ENCODE measurements at places on chromosomes 7 and 10.

DNA sequence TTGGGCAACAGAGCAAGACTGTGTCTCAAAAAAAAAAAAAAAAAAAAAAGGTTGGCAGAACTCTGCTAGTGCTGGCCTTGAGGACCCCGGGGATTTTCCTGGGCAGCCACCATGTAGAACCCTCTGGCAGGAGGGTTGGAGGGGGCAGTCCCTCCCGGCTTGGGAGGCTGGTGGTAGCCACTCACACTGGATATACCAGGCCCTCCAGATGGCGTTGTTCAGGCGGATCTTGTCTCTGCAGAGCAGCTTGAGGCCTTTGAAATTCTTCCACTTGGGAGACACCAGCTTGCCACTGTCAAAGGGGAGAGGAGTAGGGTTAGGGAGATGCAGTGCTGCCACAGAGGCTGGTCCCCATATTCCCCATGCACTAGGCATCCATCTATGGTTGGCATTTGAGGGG lies 8.4 kb downstream of the MLXIPL start:
- DNase-seq = no peak

- DNase-seq = no peak
Measured at GRCh38 chr7:124255041-124255655, 222.3 kb upstream of the TMEM229A start.

- no peak for DNase-seq
Measured at GRCh38 chr10:69506834-69507713, 55.8 kb downstream of the TSPAN15 start.

DNA sequence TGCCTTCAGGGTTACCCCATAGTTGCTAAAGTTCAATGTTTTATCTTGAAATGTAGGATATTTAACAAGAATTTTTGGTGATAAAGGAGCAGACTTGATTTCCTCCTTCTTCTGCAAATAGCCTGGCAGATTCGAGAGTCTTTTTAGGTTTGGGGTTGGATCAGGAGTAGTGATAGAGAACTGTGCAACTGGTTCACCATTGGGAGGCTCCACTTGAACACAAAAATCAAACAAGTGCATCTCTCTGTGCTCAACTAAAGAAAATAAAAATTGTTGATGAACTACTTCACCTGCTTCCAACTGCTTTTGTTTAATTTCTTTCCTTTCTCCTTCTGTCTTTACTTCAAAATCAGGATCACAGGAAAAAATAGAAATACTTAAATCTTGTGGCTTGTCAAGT lies 58.5 kb downstream of the MACC1 start:
- DNase-seq = no peak

GRCh38 chr7:130048906-130049305 lies 2.3 kb downstream of the ZC3HC1 start:
- DNase-seq = no peak

DNA sequence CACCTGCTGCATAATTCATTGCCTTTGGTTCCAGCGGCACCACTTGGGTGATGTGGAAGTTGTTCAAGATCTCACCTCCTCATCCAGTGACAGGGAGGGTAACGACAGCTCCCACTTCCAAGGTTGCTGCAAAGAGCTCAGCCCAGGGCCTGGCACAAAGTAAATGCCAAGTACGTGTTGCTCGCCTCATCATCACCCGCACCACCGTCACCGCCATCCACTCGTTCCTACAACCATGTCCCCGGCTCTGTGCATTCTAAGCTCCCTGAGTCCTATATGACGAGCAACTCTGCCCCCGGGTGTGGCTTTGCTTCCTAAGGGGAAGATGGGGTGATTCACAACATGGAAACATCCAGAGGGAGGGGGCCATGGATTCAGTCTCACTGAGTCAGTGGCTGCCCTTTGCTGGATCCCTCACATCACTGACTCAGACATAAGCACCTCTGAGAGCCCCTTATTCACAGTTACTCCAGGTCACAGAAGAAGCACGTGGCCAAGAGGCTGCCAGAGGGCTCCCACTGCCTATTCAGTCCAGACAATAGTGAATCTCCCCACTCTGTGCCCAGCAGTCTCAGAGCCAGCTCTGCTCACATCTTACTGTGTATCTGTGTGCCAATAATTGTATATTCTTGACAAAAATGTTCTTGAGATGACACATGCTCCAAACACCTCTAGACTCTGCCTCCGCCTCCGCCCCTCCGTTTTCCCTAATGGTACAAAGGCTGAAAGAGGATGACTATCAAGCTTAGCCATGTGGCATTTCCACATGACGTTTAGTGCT lies 159.1 kb downstream of the GFRA1 start:
- DNase-seq = peak; percentile 34

- DNase-seq = no peak
Measured at GRCh38 chr10:91864099-91864498, 45.2 kb downstream of the FGFBP3 start.

GRCh38 chr7:86644282-86645224 lies 844 bp downstream of the GRM3 start:
- DNase-seq = no peak

DNA sequence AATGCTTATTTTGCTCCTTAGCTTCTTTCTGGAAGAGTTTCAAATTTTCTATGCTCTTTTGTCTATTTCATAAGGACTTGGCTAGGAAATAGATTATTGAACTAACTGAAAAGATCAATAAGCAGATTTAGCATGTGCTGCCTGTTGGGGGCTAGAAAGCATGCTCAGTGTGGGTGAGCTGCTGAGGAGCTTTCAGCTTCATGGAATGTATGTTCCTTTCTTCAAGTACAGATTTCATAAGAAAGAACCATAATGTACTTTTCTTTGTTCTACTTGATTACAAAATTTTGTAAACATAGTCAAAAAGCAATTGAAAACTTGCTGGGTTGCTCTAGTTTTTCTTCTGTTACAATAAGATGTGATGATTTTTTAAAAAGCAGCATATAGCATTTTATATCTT lies 73.8 kb downstream of the TAF3 start:
- no peak for DNase-seq

GRCh38 chr10:49257154-49257553 lies 41.8 kb upstream of the C10orf71 start:
- no peak for DNase-seq

DNA sequence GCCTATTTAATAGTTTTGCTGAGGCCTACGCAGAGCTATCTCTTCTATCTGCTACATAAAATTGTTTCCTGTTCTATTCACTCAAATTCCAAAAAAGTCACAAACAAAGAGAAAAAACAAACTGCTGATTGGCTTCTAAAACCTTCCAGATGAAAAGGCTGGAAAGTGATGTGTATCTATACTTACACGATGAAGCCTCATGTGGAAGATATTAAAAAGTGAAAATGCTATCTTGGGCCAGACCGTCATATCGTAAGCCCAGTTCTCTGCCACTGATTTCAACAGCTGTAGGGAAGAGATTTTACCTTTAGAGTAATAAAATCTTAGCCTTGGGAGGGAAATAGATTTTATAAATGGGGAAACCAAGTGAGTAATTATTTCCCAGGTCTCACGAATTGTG lies 394.8 kb downstream of the KIF20B start:
- DNase-seq = no peak

GRCh38 chr10:33966946-33967345 lies 632.5 kb upstream of the NRP1 start:
- no peak for DNase-seq

GRCh38 chr10:86836044-86836443 lies 79.6 kb downstream of the BMPR1A start:
- no peak for DNase-seq

GRCh38 chr7:118372530-118372929 lies 148.0 kb downstream of the ANKRD7 start:
- DNase-seq = no peak

GRCh38 chr7:23467291-23467805 lies 2.9 kb downstream of the IGF2BP3 start:
- no peak for DNase-seq

- DNase-seq = peak; percentile 29
Measured at GRCh38 chr7:109246330-109247077, 676.8 kb downstream of the DNAJB9 start.

GRCh38 chr10:75602341-75602740 lies 170.9 kb downstream of the LRMDA start:
- no peak for DNase-seq

DNA sequence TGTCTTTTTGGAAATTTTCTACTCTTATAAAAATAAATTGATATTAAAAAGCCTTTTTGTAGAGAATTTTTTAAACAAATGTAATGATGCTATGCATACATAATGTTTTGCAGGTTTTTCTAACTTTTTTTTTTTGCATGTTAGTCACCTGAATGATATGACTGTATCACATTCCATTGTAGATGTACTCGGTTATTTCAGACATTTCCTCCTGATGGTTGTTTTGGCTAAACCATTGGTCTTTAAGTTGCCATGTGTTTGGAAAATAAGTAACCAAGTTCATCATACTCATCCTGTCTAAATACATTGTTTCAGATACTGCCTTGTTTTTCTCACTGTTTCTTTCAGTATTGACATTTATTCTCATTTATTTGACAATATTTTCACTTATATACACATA lies 25.8 kb downstream of the NHLRC2 start:
- DNase-seq = no peak

DNA sequence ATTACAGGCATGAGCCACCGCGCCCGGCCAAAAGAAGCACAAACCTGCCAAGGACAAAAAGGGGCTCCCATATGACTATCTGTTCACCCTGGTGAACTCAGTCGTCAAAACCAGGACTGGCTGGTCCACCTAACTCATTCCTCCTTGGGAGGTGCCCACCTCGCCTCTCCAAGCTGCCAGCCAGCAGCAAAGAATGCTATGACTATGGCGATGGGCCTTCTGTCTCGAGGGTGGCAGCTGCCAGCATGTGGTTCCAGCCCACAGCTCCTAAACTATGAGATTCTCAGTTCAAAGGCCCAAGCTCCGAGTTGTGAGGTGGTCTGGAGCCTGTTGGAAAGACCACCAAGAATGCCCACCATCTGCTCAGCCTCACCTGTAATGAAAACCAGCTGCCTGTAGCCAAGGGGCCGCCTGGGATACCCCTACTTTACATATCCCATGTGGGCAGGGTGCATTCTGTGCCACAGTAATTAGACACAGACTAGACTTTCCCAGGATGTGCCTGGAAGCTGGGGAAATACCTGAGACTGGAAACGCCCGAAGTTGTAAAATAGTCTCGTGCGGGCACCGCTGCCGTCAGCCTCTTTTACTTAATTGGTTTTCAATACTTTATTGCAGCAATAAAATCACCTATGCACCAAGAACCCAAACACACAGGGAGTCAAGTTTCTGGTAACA lies 71.1 kb downstream of the ZRANB1 start:
- DNase-seq = no peak

DNA sequence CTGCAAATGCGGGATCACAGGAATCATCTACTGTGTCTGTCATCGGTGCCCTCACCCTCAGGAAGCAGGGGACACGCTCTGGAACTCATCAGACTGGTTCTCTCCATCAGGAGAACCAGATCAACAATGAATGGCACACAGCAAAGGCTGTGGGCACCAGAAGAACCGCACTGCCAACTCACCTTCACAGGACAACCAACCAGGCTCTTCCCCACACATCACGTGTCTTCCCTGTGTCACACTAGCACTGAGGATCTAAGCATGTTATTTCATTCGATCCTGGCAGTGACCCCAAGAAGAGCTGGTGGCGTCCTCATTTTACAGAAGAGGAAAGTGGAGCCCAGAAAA lies 106.1 kb downstream of the TNS3 start:
- no peak for DNase-seq

GRCh38 chr7:36851382-36851781 lies 127.1 kb upstream of the AOAH start:
- DNase-seq = no peak

DNA sequence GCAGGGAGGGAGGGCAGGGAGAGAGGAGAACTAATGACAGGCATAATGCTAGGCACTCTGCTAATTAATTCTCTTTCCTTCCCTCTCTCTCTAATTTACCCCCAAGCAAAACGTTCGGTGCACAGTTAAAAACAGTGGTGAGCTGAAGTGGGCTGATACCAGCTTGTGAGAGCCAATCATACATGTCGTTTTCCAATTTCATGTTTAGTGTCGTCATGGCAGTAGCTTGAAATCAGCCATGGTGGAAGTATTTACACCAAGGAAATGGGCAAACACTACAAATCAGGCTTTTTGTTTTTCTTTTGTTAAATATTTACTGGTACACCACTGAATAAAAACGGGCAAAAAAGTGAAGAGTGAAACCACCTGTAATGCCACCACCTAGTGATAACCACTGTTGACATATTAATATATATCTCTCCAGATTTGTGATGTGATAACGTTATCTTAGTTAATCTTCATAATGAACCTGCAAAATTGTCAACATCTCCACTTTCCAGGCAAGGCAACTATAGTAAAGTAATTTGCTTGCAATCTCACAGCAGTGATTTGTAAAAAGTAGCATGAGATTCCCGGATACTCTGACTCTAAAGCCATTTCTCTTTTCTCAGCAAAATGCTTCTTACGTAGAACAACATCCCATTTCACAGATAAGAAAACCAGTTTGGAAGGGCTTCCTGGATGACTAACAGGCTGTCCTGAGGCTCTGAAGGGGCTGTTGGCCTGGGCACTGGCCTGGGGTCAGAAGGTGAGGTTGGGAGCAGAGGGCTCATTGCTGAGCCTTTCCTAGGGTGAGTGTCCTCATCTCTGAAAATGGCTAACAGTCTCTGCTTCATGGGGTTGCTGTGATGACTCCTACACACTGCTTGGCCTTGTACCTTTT lies 83.7 kb downstream of the ATXN7L1 start:
- DNase-seq = no peak

GRCh38 chr7:135716677-135717238 lies 11.2 kb downstream of the SLC13A4 start:
- peak; percentile 55 for DNase-seq

- DNase-seq = no peak
Measured at GRCh38 chr10:1229116-1229515, 172.9 kb downstream of the WDR37 start.

DNA sequence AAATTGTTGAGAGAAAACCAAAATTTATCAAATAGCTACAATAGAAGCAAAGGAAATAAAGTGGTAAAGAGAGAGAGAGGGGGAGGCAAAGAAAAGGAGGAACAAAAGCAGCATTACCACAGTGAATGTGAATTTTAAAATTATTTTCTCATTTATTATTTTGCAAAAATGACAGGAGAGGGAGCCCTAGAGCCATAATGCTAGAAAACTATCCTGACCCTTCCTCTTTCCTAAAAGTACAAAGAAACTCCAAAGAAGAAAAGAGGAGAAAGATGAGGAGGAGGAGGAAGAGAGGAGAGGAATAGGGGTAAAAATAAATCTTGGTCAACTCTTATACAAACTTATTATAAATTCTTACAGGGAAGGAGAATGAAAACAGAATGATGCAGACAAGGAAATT lies 921.5 kb downstream of the NRG3 start:
- peak; percentile 3 for DNase-seq

GRCh38 chr10:75544993-75545706 lies 113.7 kb downstream of the LRMDA start:
- DNase-seq = peak; percentile 52

GRCh38 chr10:43595739-43596298 lies 10.4 kb upstream of the ZNF485 start:
- no peak for DNase-seq
